ENCODE measurements at places on chromosomes 2 and 18. TPM values are rescaled to one million over a fixed set of nuclear protein-coding genes. Genes with fewer than 3 reads are reported as not detected.
A peak's percentile ranks its signal among the peaks of the same experiment; 100 is the strongest.

GRCh38 chr2:52960881-52961280 is 806.7 kb upstream of the CHAC2 start:
- DNase-seq: no peak
- no peak overlapping the region for H3K27ac ChIP-seq
- H3K4me1 ChIP-seq: no peaks in the 10 kb centered on the region
- H3K27me3 ChIP-seq: no peaks in the 10 kb centered on the region

DNA sequence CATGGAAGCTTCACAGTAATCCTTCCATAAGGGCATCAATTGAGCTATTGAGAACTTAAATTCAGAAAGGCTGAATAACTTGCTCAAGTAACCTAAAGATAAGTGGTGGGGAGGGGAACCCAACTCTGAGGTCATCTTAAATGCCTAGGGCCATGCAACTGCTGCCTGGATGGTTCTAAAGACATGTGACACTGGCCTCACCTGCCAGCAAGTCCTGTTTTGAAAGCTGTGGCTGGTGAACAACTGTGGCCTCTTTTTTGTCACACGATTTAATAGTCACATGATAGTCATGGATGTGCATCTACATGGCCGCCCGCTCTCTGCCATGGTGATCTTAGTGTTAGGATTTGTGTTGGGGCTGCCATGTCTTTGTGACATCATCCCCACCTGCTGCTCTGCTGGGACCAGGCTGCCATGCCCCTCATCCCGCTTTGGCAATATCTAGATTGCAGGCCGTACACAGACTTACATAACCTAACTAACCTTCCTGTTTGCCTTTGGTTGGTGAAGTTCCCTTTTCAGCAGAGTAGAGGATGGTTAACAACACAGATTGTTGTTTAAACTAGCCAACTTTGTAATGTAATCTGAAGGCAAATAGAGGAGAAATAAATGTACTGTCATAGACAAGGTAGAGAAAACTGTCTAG is 177.9 kb upstream of the SH3BP4 start:
- no peaks in the 10 kb centered on the region for H3K4me1 ChIP-seq
- H3K36me3 ChIP-seq: no peaks in the 10 kb centered on the region
- no peak overlapping the region for H3K27ac ChIP-seq
- no peak overlapping the region for H3K4me3 ChIP-seq
- H3K27me3 ChIP-seq: no peaks in the 10 kb centered on the region

GRCh38 chr2:187982668-187983067 is 309.0 kb upstream of the GULP1 start:
- no peak overlapping the region for H3K4me3 ChIP-seq
- H3K36me3 ChIP-seq: no peaks in the 10 kb centered on the region
- DNase-seq: no peak
- peaks cover 11% of the 10 kb centered on the region for H3K4me1 ChIP-seq

Gene NOSTRIN
- total RNA-seq: 7.8 TPM

GRCh38 chr2:223084873-223085272 is 32.9 kb downstream of the KCNE4 start:
- DNase-seq: peak; percentile 74
- H3K36me3 ChIP-seq: no peaks in the 10 kb centered on the region
- H3K27me3 ChIP-seq: no peaks in the 10 kb centered on the region
- H3K27ac ChIP-seq: peak overlapping the region; percentile 5

All from gastrocnemius medialis (tissue), 4 donors.